Fibroblast of the conjunctiva (primary cell): ENCODE measurements at places on chromosomes 6 and 20.
A peak's percentile ranks its signal among the peaks of the same experiment; 100 is the strongest.

GRCh38 chr6:40552941-40553340, 34.2 kb downstream of the LRFN2 start:
- DNase-seq, result no peak

DNA sequence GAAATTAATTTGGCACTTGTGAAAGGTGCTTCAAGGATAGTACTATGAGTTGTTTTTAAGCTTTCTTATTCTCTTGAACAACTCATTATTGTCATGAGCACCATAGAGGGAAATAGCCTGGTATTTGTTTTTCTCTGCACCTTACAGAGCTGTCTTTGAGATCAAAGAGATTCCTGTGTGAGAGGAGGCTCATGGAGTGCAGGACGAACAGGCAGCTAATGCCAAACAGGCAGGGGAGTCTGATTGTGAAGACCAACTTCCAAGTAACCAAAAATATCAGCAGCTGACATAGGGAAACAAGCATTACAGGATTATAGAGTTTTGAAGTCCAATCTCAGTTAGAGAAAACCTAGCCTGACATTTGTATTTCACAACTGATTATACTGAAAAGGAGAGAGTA, 110.6 kb upstream of the TENT5A start:
- DNase-seq, result no peak

GRCh38 chr6:140370976-140371870, 996.8 kb upstream of the CITED2 start:
- DNase-seq, result no peak

GRCh38 chr20:44495257-44495656, 19.6 kb downstream of the TTPAL start:
- peak; percentile 62 for DNase-seq

DNA sequence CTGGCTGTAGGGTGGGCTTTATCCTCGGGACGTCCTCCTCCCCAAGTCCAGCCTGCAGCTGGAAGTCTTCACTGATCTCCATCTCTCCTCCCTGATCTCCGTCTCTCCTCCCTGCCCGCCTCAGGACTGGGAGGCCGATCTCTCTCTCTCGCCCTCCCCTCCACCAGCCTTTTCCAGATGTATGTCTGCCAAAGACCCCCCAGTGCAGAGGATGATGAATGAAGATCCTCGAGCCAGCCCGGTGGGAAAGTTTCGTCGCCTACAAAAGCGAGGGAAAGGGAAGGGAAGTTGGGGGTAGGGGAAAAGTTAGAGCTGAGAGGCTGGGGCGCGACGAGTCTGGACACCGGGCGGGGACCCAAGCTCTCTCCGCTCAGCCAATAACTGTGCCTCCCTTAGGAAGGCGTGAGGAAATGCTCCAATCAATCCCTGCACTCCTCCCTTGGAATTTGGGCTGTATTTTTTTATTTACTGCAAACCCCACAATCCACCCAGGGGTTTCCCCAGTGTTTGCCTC, 595 bp upstream of the SRF start:
- DNase-seq, result no peak

DNA sequence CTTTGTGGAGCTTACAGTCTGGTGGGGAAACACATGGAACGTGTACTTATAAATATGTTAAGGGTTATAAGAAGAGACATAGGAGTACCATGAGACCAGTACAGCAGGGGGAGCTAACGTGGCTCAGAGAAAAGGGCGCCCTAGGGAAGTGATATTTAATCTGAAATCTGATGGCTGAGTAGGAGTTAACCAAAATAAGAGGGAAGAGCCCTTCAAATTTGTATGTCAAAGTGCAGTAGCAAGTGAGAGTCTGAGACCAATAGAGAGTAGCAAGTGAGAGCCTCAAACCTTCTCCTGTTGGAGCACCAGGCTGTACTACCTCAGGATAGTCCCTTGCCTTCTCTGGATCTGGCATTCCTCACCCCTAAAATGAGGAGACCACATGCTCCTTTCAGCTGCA, 6.1 kb upstream of the PKIG start:
- peak; percentile 54 for DNase-seq

DNA sequence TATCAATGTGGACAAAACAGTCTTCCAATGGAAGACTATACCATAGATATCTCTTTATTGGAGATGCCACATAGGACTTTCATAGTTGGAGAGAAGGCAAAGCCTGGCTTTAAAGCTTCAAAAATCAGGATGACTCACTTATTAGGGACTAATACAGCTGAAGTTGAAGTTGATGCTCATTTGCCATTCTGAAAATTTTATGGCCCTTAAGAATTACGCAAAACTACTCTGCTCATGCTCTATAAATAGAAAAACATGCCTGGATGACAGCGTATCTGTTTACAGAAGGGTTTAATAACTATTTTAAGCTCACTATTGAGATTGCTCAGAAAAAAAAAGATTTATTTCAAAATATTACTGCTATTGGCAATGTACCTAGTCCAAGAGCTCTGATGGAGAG, 155.5 kb upstream of the DST start:
- peak; percentile 51 for DNase-seq

- no peak for DNase-seq
Observed at GRCh38 chr6:159261995-159262394, 92.8 kb downstream of the FNDC1 start.

- DNase-seq, result no peak
Observed at GRCh38 chr6:72819609-72820008, 197.7 kb downstream of the KCNQ5 start.

- DNase-seq, result no peak
Observed at GRCh38 chr6:11218538-11219399, 13.7 kb downstream of the NEDD9 start.

GRCh38 chr6:157169656-157170055, 153.7 kb downstream of the TMEM242 start:
- DNase-seq, result no peak

GRCh38 chr6:37851997-37852524, 32.5 kb downstream of the ZFAND3 start:
- DNase-seq, result no peak

DNA sequence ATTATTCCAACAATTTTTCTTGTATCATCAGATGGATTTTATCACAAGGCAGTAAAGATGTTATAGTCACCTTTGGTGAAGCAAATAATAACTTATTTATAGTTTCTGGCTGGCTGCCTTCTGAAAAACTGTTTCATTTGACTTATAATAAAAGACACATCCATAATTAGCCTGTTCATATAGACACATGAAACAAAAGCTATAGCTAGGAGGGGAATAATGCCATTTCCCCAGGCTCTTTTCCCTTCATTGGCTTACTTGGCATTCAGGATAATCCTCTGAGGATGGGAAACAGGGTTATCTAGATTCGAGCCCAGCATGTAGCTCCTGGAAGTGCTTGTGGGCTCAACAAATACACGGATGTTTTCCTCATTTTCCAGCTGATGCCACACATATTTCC, 17.5 kb downstream of the MMP24 start:
- DNase-seq, result no peak

- DNase-seq, result no peak
Observed at GRCh38 chr20:54212871-54213270, 5.0 kb downstream of the PFDN4 start.

DNA sequence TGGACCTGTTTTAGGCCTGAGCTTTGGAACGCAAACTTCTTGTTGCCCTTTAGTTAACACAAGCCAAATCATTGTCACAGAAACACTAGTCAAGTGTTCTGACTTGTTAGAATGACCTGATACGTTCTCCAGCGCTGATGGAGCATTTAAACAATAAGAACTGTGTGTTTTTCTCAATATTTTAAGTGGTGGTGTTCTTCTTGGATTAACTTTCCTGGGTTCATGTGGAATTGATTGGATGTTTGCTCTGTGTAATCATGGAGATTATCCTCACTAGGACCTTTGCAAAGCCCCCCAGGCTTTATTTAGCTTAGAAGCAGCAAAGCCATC, 1.6 kb downstream of the LRRC1 start:
- no peak for DNase-seq

DNA sequence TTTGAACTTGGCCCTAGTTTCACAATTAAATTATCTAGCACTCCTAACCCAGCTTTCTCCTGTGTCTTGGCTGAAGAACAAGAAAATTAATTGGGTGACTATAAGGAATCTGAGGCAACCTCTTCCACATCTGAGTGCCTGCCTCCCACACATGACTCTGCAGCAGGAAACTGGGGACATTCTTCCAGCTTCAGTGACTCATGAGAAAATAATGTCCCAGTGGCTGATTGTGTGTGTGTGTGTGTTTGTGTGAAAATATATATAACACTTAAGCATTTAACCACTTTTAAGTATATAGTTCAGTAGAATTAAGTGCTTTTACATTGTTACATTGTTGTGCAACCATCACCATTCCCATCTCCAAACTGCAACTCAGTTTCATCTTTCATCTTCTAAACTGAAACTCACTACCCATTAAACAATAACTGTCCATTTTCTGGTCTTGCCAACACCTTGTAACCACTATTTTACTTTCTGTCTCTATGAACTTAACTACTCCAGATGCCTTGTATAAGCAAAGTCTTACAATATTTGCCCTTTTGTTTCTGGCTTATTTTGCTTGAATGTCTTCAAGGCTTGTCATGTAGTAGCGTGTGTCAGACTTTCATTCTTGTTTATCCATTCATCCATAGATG, 8.7 kb downstream of the TRIM38 start:
- peak; percentile 83 for DNase-seq

- DNase-seq, result no peak
Observed at GRCh38 chr6:8679823-8680222, 244.5 kb upstream of the SLC35B3 start.

DNA sequence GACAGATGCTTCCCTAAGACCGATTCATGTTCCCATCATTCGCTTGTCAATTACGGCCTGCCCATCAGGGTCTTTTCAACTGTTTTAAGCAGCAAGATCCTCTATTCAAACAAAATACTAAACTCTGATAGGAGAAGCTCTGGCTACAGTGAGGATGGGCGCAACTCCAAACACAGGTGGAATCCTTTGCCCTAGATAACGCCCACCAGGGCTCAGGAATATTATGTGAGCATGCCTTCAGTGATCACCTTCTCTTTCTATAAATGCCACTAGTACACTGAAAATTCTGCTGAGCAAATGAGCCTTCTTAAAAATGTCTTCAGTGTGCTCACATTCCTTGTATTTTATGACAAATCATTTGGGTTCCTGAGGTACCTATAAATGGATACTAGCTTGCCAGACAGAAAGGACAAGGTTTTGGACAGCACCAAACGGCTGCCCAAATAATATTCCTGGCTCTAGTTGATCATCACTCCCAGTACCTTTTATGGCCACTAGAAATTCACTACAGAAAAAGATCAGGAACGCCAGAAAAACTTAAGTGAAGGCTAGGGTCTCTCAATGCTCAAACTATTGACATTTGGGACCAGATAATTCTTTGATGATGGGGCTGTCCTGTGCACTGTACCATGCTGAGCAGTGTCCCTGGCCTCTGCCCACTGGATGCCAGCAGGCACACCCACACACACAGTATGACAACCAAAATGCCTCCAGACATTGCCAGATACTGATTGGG, 13.1 kb downstream of the ZNF217 start:
- DNase-seq, result no peak

DNA sequence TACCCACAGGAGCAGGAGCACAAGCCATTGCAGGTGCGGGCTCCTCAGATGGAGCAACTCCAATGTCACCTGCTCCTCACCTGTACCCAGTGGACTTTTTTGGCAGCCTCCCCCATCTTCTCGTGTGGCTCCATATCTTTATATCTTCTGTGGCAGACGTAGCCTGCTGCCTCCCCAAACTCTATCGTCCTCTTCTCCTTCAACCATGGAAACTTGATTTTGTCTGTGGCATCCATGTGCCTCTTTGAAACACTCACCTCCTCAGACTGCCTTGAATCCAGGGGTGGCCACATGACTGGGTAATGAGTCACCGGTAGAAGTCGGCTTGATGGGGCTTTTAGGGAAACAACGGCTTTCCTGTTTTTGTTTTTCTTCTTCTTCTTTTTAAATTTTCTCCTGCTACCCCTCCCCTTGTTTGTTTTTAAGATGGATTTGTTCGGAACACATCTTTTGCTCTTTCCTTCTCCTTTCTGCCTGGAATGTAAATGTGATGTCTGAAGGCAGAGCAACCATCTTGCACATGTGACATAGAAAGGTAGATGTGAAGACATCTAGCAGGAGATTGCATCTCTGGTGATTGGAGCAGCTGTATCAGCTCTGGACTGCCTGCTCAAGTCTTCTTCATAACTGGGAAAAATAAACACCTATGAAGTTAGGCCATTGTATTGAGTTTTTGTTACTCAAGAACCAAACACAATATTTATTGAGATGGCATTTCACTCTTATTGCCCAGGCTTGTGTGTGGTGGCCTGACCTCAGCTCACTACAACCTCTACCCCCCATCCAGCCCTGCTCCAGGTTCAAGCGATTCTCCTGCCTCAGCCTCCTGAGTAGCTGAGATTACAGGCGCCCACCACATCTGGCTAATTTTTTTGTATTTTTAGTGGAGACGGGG, 69.9 kb upstream of the DDR1 start:
- DNase-seq, result peak; percentile 37

DNA sequence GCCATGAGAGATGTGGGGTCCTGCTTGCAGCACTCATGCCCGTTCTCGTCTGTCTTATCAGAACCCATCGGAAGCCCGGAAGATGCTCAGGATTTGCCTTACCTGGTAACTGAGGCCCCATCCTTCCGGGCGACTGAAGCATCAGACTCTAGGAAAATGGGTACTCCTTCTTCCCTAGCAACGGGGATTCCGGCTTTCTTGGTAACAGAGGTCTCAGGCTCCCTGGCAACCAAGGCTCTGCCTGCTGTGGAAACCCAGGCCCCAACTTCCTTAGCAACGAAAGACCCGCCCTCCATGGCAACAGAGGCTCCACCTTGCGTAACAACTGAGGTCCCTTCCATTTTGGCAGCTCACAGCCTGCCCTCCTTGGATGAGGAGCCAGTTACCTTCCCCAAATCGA, 8.3 kb downstream of the PI16 start:
- DNase-seq, result no peak

DNA sequence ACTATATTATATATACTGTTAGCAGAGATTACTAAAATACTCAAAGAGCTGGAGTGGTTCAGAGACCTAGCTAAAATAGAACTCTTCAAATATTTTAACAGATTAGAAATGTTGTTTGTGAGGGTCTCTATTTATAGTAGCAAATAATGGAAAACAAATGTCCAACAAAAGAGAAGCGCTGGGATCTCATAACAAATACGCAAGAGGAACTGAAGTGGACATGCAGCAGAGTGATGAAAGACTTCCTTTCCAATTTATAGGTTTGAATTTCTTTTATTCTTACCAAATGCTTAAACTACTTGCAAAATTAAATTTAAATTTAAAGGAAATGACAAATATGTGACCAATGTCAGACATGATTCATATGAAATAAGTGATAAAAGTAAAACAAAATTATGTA, 49.9 kb downstream of the PIGU start:
- DNase-seq, result no peak
